ENCODE measurements at places on chromosomes 1 and 21.

DNA sequence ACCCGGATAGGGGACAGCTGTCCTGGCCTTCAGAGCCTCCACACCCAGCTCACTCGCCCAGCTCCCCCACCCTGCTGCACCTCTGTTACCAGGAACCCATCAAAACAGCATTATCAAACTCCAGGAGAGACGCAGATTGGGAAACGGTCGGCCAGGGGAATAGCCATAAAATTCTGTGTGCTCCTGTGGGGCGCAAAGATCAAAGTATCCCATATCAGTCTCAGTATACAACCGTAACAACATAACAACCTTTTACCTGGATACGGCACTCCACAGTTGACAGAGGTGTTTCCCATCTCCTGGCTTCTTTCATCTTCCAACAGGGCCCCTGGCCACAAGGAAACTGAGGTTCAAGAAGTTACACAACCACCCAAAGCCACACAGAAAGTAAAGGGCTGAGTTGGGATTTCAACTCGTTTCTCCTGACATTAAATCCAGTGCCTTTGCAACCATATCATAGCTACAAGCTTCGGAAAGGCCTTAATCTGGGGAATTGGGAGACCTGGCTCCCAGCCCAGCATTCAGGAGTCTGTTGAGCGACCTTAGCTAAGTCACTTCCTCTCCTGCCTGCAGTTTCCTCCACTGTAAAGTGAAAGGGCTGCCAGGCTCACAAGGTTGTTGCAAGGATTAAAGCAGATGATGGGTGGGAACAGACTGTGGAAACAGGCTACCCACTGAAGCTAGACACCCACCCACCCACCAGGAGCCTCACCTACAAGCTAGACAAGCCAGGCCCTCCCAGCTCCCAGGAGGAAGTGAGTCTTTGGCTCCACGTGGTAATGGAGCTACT is 8.1 kb upstream of the EPHB2 start:
- DNase-seq = no peak

DNA sequence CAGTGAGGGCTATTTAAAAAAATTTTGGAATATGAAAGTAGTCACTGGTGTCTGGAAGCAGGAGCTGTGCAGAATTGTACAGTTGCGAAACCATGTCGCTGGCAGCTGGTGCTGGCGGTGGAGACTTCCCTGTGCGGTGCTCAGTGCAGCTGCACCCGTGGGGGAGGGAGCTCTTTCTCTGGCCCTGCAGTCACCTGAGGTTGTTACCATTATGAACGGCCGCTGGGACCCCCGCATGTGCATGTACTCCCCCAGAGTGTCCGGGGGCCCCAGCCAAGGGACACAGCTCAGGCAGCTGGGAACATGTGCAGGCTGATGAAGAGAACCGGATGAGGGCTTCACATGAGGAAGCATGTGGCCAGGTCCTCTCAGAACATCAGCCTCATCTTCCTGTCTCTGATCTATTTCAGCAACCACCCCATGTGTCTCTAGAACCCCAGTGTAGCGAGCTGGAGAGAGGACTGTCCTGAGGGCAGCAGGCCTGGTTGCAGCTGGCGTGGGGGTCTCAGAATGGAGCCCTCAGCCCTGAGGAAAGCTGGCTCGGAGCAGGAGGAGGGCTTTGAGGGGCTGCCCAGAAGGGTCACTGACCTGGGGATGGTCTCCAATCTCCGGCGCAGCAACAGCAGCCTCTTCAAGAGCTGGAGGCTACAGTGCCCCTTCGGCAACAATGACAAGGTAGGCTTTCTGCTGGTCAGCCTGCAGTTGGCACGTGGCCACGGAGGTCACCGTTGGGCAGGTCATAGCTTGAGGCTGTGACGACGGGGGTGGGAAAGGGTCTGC is at the start of gene TRPM2:
TRPM2 (plus strand) TSS at position 431 of the 780 bp plus-strand sequence; CDS start at position 511, 80 bp downstream.
- DNase-seq = no peak

DNA sequence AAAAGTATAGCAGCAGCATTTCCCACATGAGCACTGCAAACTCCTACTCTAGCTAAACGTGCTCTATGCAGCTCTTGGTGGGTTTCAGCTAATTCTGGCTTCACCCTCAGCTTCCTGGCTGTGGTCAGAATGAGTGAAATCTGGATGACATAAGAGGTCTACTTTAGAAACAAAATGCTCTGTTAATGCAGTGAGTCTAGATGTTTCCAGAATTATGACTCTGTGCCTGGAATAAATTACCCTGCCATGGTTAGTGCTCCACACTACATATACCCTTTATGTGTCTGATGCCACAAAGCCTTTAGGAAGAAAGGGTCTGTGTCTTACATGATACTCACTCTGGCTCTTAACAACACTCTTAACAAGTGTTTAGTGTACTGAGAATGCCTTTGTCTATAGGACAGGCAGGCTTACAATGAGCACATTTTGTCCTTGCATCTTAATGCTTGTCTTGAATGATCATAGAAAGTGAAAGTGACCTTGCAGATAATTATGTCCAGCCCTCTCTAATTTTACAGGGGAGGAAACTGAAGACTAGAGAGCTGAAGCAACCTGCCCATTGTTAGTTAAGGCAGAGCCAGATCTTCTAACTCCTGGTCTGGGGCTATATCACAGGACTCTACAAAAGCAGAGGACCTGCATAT is 9.2 kb downstream of the S100A10 start:
- no peak for DNase-seq

DNA sequence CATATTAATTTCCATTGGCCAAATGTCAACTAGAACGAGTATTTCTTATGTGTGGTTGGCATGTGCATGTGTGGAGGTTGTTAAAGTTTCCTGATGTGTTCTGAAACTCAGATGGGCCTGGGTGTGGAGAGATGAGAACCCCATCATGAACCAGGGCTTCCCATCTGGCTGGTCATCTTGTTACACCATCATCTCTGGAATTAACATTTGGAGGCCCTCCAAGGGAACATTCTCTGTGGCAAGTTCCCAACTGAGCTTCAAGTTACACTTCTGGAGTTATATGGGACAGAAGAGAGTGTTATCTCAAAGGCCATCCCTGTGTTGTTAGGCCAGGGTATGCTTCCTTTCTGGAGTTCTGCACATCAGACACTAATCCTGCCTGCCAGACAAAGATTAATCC is 183.6 kb downstream of the TTLL7 start:
- no peak for DNase-seq

DNA sequence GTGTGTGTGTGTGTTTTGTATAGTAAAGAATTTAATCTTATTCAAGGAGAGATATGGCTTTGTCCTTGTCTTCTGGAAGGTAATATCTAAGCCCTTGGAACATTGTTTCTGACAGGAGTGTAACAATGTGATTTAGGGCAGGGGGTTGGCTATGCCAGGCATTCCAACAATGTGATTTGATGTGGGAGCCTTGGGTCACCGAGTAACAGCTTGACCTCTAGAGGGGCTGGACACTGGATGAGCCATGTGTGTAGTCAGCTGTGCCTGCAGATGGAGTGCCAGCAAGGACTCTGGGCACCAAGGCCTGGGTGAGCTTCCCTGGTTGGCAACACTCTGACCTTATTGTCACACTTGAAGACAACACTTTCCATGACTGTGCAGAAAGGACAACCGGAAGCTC is 336.1 kb upstream of the ZP4 start:
- DNase-seq = no peak

DNA sequence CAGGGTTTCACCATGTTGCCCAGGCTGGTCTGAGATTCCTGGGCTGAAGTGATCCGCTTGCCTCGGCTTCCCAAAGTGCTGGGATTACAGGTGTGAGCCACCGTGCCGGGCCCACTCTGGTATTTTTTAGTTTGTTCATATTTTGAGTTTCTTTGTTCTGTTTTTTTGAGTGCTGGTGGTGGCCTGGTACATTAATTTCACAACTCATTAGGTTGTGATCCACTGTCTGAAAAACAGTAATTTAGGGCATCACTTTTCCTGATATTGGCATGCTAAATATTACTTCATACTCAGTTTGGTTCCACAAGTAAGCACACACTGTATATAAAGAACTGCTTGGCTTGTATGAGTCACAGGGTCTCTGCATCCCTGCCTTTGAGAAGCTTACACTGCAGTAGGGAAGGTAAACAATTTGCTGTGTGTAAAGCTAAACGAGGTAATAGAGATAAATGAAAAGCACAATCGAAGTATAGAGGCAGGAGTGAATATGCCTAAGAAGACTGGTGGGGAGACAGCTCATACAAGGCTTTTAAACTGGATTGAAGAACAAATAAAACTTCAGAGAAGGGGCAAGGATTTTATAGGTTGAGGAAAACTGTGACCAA is 7.7 kb downstream of the SNX27 start:
- DNase-seq = no peak

- no peak for DNase-seq
Observed at GRCh38 chr1:176983731-176984130, 180.8 kb downstream of the ASTN1 start.

DNA sequence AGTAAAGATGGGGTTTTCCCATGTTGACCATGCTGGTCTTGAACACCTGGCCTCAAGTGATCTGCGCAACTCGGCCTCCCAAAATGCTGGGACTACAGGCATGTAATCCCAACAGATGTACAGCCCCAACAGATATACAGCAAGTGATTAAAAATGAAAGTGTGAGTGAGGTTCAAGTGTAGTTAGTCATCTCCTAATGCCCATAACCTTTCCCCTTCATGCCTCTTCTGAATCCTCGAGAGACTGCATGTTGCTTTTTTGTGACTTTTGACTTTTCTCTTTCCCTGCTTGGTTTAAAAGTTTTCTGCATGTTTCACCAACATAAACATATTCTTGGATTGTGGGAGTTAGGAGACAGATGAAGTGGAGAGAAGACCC is 31.2 kb downstream of the KCNK2 start:
- no peak for DNase-seq

- DNase-seq = no peak
Observed at GRCh38 chr21:45055861-45056260, 18.5 kb upstream of the ADARB1 start.
